NCI-H524 (cell line): ENCODE measurements at places on chromosomes 2 and 18.

GRCh38 chr2:40202798-40203400 is 249.0 kb downstream of the SLC8A1 start:
- DNase-seq, result peak; percentile 22

- no peak for DNase-seq
Measured at GRCh38 chr2:57696016-57696415, 350.6 kb upstream of the VRK2 start.

DNA sequence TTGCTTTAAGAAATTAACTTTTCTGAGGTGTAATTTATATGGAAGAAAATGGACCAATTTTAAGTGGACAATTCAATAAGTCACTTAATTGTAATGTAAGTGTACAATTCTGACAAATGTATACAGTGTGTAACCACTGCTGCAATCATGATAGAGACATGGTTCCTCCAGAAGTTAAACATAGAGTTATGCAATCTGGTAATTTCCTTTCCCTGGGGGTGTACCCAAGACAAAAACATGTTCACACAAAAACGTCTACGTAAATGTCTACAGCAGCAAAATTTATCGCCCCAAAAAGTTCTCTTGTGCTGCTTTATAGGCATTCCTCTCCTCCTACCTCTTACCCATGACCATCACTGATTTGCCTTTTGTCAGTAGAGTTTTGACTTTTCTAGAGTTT is 141.5 kb downstream of the AQP4 start:
- DNase-seq, result no peak

DNA sequence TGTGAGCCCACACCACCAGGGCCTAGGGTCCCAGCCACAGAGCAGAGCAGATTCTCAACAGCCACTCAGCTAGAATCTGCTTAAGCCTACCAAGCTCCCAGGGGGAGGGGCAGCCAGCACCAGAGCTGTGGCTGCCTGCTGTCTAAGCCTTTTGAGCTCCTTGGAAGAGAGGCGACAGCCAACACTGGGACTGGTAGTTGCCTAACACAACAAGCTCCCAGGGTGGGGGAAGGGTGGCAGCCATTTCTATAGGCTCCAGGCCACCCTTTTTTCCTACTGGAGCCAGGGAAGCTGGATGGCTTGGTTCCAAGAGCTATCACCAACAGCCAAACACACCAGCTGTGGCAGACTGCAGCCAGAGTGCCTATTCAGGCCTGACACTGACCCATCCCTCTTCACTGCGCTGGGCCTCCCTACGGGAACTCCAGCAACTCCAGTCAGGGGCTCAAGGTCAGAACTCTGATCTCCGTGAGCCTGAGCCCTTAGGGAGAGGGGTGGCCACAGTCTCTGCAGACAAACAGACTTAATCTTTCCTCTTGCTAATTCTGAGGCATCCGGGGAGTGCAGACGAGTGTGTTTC is 1824.3 kb upstream of the CELF4 start:
- peak; percentile 57 for DNase-seq

DNA sequence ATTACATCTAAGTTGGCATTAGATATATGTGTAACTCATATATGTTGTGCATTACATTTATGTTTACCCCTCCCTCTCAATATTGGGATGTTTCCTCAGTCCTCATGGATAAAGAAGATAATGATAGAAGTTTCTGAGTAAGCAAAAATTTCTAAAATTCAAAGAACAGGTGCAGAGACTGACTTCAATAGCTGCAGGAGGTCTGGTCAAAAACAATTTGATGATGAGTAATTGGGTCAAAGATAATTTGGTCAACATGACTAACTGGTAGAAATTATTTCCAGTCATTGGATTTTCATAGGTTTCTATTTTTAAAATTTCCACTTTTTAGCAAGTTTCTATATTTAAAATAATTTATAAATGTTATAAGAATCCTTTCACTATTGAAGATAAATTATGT is 1130.9 kb upstream of the SLC39A10 start:
- DNase-seq, result no peak

DNA sequence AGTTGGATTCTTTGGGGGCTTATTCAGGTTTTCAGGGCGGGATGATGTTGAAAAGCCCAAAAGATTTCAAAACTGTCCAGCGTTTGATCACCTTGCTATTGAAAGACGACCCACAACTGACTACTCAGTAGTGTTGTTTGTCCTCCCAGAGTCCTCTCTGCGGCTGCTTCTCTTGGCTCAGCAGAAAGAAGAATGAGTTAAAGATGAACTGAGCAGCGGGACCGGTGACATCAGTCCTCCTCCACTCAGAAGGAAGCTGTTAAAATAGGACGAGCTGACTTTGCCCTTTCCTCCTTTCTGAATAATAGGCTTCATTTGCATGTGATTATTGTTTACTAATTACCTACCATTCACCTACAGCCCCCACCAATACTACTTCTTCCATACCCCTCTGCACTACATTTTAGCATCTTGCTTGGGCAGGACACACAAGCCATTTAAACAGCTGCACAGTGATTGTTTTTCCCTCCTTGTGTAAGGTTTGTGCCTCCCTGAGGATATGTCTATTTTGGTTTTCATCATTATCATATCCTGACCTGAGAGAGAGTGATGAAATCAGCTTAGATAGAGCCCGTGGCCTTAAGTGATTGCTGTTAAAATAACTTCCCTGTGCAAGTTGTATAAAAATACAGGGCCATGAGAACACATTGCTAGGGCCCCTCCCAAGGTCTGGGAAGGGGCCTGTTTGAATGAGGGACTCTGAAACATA is 261.8 kb downstream of the FHOD3 start:
- DNase-seq, result no peak

GRCh38 chr2:96861074-96861473 is 3.3 kb upstream of the ANKRD39 start:
- DNase-seq, result no peak

- no peak for DNase-seq
Measured at GRCh38 chr2:171394164-171394740, 39.5 kb downstream of the METTL8 start.

GRCh38 chr18:63928331-63928730 is 20.6 kb downstream of the SERPINB10 start:
- no peak for DNase-seq

GRCh38 chr2:5791371-5791770 is 99.2 kb downstream of the SOX11 start:
- DNase-seq, result no peak

DNA sequence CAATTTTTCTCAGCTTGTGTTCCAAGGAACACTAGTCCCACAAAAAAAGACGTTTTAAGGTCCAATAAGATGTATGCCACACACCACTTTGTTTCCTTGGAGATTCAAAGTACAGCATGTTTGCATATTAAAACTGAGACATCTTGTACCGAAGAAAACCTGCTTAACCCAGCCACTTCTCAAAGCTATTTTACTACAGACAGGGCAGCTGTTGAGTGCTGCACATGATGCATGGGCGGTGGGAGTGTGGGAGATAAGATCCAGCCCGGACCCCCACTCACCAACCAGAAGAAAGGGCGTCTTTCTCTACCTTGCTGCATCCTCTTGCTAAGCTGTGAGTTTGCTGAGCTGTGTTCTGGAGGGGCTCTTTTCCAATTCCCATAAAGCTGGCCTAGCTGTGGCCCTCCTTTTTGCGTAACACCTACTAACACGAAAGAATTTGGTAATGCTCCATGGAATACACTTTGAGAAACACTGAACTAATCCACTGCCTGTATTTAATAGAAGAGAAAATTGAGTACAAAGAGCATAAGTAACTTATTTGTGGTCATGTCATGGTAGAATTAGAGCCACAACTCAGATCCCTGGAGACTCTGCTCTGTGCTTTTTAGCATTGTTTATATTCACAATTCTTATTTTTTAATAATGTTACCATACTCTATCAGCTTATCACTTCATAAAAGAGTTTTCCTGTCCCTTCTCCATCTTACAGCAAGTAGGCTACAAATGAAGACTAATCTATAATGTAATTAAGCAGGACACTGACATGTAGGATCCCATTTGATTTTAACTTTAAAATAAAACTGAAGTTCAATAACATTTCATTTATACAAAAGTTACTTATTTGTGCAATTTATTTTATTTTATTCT is 90.0 kb downstream of the PLEKHM3 start:
- DNase-seq, result no peak

GRCh38 chr2:217222309-217222910 is 362.5 kb upstream of the TNP1 start:
- DNase-seq, result no peak

GRCh38 chr2:11743846-11744553 is 2.4 kb upstream of the LPIN1 start:
- peak; percentile 57 for DNase-seq

- no peak for DNase-seq
Measured at GRCh38 chr18:36408606-36409005, 111.1 kb downstream of the FHOD3 start.

DNA sequence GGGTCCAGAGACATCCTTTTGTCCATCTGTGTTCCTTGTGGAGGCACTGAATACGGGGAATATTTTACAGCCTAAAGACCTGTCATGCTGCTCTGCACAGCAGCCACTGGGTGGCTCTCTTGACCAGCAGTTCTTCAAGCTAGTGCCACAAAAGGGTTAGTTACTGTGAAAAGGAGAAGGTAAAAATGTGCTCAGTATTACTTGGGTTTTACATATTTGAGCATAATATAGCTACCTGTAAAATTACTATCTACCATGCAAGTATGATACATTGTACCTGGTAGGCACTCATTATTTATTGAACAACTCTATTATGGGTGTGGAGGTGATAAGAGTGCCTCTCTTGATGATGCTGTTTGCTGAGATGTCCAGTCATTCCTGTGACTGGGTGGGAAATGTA is 23.6 kb downstream of the FZD5 start:
- peak; percentile 69 for DNase-seq

DNA sequence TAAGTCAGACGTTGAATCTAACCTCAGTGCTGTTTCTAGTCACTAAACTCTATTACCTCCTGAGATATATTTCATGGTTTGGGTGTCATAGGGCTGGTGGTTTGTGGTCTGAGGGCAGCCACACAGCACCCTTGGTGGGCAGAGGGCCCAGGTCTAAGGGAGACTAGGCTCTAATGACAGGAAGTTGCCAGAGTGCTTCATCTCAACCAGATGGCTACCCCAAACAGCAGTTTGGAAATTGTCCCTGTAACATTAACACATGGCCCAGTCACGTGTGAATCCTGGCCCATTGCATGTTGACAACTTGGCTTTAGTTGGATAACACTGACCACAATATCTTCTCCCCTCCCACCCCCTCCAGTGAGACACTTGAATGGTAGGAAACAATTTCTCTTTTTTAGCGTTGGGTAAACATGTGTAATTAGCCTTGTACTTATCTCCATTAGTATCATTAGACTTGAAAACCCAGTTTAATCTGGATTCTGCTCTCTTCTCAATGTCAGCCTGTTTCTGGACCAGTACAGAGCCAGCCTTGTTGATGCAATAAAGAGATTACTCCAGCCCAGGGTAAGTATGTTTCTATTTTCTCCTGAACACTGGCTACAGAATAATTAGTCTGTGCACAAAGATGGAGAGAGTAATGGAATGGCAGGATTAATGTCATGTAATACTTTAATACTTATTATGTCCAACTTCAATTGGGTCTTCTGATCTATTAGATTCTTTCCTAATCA is 187.8 kb upstream of the SIX3 start:
- peak; percentile 51 for DNase-seq

DNA sequence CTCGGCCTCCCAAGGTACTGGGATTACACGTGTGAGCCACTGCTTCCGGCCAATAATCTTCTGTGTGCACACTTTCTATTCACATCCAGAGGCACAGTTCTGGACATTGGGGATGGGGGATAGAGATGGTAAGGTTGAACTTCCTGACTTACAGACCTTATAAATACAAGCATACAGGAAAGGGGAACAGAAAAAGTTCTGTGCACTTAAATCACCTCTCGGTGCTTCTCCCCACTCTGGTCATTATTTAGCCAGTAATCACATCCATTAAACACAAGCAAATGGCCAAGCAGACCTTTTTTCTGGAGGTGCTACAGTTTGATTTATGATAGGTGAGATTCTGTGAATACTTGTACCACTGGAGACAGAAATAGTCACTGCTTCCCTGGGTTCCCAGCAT is 110.6 kb downstream of the CRIM1 start:
- DNase-seq, result no peak

DNA sequence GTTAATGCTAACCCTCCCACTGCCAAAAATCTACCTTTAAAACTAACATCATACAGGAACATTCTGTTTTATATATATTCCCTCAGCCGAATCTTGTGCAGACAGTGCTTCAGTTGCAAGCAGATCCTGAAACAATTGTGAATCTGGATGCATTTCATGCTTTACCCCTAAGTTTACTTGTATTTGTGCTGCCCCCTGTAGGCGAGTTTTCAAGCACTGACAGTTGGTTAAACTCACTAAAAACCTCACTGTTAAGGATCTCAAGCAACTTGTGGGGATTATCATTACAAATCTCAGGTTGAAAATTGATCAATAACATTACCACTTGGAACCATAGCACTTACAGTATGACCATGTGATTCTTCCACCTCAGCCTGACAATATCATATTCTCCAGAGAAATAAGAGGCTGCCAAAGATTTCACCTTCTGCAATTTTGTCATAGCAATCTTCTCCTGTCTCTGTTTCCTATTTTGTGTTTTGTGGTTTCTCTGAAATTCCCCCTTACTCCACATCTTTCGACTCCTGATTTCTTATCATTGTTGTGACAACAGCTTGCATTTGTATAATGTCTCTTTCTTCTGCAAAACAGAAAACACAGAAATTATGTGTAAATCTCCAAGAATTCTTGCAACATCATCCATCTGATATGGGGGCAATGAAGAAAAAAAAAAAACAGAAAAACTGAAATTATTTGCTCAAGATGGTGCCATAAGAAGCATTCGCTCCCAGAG is 354.6 kb upstream of the SETBP1 start:
- peak; percentile 40 for DNase-seq

DNA sequence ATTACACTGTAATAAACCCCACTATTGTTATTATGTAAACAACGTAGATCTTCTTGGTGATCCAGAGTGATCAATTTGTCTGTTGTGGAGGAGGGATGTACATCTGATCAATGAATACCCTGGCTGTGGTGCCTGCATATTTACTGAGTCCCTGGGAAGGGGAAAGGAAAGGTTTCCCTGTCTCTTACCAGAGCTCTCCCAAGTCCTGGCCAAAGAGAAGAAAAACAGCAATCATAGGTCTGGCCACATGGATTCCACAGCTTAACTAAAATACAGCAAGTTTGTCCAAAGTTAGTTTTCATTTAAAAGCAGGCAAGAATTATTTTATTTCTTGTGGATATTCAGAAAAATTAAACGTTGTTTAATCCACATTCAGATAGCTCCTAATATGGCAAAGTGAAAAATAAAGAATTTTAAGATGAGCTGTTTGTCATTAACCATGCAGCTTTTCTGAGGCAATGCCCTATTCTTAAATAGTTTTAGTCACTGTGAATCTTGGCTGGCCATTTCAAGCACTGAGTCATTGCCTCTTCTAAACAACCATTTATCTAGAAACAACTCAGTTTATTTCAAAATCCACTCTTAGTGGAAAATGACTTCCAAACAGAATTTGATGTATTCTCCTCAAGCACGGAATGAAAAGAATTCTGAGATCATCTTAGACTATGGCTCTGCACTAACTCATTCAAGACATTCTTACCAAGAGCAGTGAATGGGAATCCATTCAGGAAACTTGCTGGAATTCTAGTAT is 1004.4 kb upstream of the CDH2 start:
- no peak for DNase-seq

DNA sequence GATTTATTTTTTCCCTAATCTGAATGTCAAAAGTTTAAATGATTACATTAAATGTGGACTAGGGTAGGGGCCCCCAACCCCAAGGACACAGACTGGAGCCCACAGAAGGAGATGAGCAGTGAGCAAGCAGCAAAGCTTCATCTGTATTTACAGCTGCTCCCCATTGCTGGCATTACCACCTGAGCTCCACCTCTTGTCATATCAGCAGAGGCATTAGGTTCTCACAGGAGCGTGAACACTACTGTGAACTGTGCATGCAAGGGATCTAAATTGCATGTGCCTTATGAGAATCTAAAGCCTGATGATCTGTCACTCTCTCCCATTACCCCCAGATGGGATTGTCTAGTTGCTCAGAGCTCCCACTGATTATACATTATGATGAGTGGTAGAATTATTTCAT is 3.8 kb downstream of the MOB1A start:
- DNase-seq, result no peak
